GM23338 (cell line): ENCODE measurements at places on chromosomes 7 and 10. TPM values are rescaled to one million over a fixed set of nuclear protein-coding genes. Genes with fewer than 3 reads are reported as not detected.
A peak's percentile ranks its signal among the peaks of the same experiment; 100 is the strongest.

The EN2 gene
- total RNA-seq, result not detected in 2 replicates

The WDFY4 gene
- total RNA-seq, result 0.14 TPM in 1 of 2 replicates, not detected in the other

The ITPRID1 gene
- 0.27 and 0.45 TPM in 2 replicates for total RNA-seq

The MGAM2 gene
- total RNA-seq, result 0.07 TPM in 1 of 2 replicates, not detected in the other

The DLX5 gene
- not detected in 2 replicates for total RNA-seq

DNA sequence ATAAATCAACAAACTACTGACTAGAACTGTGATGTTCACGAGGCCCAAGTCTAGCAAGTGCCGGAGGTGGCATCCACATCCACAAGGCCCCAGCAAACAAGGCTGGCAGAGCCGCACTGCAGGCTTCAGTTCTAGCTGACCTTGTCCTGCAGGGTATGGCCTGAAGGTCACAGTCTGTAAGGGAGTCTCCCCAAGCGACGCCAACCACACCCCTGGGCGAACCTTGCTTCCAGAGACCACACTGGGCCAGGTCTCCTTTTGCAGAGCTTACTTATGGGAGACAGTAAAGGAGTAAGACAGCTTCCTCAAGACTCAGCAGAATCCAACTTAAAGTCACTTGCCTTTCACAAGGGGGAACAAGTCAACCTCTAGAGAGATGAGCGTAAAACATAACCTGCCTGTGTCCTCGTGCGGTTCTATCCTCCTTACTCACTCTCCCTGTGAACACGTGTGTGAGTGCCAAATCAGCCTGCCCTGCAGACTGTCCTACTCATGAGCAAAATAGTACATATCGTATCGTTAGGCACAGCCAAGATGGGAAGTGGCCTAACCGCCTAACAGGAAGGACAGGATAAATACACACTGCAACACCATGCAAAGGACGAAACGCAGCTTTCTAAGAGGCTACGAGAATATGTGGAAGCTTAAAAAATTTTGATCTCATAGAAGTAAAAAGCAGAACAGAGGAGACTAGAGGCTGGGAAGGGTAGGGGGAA is 22.7 kb downstream of the FAM53B start:
- H3K27ac ChIP-seq, result no peak overlapping the region
- H3K36me3 ChIP-seq, result no peaks in the 10 kb centered on the region
- H3K27me3 ChIP-seq, result no peaks in the 10 kb centered on the region
- peaks cover 10% of the 10 kb centered on the region for H3K4me1 ChIP-seq
- no peak for DNase-seq
- H3K4me3 ChIP-seq, result no peak overlapping the region

DNA sequence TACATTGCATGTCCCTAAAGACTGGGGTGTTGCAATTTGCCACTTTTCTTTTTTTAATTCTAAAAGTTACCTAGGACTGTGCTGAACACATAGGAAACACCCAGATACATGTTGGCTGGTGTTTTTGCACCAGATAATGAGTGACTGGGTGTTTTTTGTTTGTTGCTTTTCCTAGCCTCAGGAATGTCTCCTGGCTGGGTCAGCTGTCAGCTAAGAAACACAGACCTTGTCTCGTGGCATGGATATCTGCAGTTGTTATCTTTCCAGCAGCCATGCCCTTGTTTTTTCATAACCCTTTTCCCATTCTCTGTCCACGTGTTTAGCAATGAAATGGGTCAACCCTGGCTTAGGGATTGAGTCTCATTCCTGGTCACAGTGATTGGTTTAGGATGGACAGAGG is 433.9 kb upstream of the ZMIZ1 start:
- no peak for DNase-seq
- H3K36me3 ChIP-seq, result no peaks in the 10 kb centered on the region
- no peaks in the 10 kb centered on the region for H3K27me3 ChIP-seq
- no peaks in the 10 kb centered on the region for H3K4me1 ChIP-seq

DNA sequence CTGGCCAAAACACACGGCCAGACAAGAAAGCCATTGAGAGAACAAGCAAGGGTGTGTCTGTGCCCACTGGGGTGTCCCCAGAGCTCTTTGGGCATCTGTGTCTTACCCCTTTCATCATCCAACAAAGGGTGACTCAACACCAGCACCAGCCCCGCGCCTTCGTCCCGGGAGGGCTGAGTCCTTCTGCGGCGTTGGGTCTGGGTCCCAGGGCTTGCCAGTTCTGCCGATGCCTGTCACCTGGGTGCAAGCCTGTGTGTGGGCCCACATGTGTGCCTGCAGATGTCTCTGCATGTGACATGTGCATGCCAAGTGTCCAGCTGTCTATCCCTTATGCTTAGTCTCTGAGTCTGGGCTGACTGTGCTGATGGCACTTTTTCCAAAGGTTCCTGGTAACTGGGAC is 24.4 kb upstream of the ELN start:
- no peaks in the 10 kb centered on the region for H3K27me3 ChIP-seq
- no peaks in the 10 kb centered on the region for H3K36me3 ChIP-seq
- H3K4me3 ChIP-seq, result no peak overlapping the region

DNA sequence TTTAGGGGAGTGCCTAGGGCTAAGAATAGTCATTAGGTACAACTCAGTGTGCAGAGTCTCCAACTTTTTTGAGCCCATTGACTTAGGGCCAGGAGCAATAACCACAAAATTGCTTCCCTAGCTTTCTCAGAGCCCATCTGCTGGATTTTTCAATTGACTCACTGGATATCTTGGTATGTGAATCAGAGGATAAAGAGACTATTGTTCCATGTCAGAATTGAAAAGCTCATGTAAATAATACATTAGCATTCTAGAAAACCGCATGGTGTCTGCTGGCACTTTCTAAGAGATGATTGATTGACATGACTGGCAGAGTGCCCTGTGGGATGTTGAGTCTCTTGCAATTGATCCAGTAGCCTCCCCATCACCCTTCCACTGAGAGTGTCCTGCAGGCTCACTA is 246.2 kb downstream of the CCDC7 start:
- H3K4me3 ChIP-seq, result no peak overlapping the region
- H3K27me3 ChIP-seq, result no peaks in the 10 kb centered on the region

- H3K36me3 ChIP-seq, result peaks cover 28% of the 10 kb centered on the region
Measured at GRCh38 chr7:129665013-129665401, 53.5 kb downstream of the NRF1 start.

DNA sequence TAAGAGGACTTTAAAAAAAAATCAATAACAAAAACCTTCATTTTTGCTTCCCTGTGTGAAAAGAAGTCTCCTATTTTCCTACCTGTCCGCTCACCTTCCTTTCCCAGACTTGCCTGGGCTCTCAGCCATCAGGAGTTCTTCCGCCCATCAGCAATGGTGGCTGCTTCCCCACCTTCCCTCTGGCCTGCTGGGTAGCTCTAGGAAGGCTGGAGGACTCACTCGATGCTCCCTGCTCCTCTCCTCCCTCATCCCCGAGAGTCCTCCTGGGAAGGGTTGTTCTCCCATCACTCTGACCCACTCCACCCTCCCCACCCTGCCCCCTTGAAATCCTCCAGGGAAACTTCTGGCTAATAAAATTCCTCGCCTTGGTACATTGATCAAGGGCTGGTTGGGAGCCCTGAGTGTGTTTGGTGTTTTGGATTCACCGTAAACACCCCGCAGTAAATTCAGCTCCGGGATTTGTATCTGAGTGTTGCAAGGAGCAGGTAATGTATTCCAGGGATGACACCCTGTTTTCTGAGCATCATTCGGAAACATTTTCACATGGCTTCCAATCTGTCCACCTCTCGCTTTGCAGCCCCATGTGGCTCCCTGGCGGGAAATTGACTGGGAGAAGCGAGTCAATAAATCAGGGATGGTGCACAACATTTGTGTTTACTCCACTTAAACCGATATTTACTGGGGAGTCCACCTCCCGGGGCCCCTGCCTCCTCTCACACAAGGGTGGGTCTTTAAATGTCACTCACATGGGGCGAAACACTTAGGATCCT is 126.4 kb upstream of the SDK1 start:
- H3K36me3 ChIP-seq, result no peaks in the 10 kb centered on the region; the same call in 1 of the 2 replicates
- H3K27ac ChIP-seq, result 0 out of 2 replicates have a peak overlapping the region, but pooled peaks have one; percentile 94
- no peak for DNase-seq
- H3K27me3 ChIP-seq, result no peaks in the 10 kb centered on the region

DNA sequence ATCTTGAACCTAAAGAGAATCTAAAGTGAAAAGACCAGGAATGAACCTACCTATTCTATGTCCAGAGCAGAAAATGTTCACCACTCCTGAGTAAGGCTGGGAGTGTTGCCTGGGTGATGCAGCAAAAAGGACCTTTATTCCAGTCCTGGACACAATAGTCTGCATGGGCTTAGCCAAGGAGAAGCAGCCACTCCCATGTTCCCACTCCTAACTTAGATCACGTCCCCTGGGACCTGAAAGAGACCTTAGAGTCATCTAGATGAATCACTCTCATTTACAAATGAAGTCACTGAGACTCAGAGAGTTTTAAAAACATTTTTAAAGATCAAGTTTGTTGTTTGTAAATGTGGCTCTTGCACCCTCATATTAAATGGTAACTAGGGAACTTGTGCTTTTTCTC is 763.4 kb downstream of the KCNMA1 start:
- H3K36me3 ChIP-seq, result no peaks in the 10 kb centered on the region
- H3K27me3 ChIP-seq, result no peaks in the 10 kb centered on the region
- no peak overlapping the region for H3K4me3 ChIP-seq
- no peaks in the 10 kb centered on the region; the same call in 1 of the 2 replicates for H3K4me1 ChIP-seq

DNA sequence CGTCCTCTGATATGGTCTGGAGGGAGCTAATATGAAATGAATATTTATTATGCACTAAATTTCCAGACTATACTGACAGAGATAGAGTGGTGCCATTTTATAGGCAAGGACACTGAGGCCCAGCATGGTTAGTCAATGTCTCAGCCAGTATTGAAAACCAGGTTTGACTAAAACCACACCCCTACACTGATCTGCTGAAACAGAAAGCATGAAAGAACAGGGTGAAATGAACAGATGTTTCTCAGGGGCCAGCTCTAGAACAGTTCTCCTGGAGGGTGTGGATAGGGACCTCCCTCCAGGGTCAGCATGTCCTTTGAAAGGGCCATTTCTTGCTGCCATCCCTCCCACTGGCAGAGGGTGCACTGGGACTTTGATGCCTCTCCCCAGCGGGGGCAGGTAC is 700.5 kb downstream of the GRID1 start:
- DNase-seq, result no peak
- no peaks in the 10 kb centered on the region; the same call in 1 of the 2 replicates for H3K4me1 ChIP-seq
- no peak overlapping the region for H3K4me3 ChIP-seq
- no peak overlapping the region for H3K27ac ChIP-seq

DNA sequence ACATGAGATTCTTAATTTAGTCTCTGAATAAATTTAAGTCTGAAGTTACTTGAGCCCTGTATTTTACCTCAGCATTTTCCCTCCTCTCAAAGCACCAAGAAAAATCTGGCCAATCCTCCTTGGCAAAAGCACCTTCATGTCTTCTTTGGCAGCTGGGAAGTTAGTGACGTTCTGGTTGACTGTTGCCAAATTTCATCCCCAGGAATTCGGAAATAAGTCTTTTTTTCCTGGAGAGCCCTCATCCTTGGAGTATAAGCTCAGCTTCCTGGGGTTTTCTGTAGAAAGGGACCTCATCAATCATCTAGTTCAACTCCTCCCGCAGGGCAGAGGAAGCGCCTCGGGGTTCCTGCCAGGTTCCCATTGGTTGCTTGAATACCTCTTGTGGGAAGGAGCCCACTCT is 377.6 kb downstream of the PHTF2 start:
- no peaks in the 10 kb centered on the region for H3K27me3 ChIP-seq
- DNase-seq, result no peak
- no peak overlapping the region for H3K4me3 ChIP-seq

- DNase-seq, result no peak
- no peak overlapping the region for H3K4me3 ChIP-seq
- H3K27ac ChIP-seq, result no peak overlapping the region
- peaks cover 6% of the 10 kb centered on the region; the same call in 1 of the 2 replicates for H3K4me1 ChIP-seq
- peaks cover 51% of the 10 kb centered on the region for H3K27me3 ChIP-seq
Measured at GRCh38 chr10:98039690-98040381, 9.4 kb upstream of the CRTAC1 start.
